T-helper 17 cell (primary cell): ENCODE measurements at places on chromosomes 1 and 21.
A peak's percentile ranks its signal among the peaks of the same experiment; 100 is the strongest.

DNA sequence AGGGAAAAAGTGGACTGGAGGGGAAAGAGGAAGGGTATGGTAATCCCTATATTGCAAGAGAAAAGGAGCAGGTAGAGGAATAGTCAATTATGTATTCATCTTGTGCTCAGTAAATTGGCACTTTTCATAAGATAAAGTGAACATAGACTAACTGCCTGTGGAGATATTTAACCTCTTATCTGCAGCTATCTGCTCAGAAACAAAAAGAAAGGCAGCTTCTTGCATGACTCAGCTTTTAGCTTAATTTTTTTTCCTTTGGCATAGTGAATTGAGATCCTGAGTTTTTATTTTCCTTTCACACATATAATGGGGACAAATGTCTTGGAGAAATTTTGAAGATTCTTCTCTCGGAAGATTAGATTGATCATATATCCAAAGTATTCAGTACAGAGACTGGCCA, 127.6 kb upstream of the F3 start:
- H3K4me3 ChIP-seq, result no peak overlapping the region
- H3K36me3 ChIP-seq, result no peaks in the 10 kb centered on the region
- H3K27ac ChIP-seq, result no peak overlapping the region
- H3K4me1 ChIP-seq, result no peaks in the 10 kb centered on the region
- no peak for DNase-seq

- H3K36me3 ChIP-seq, result no peaks in the 10 kb centered on the region
- DNase-seq, result no peak
- no peak overlapping the region for H3K27ac ChIP-seq
- H3K4me1 ChIP-seq, result no peaks in the 10 kb centered on the region
- H3K27me3 ChIP-seq, result peaks cover 46% of the 10 kb centered on the region
These were observed 48.0 kb downstream of the PRKAB2 start for GRCh38 chr1:147124266-147124665.

DNA sequence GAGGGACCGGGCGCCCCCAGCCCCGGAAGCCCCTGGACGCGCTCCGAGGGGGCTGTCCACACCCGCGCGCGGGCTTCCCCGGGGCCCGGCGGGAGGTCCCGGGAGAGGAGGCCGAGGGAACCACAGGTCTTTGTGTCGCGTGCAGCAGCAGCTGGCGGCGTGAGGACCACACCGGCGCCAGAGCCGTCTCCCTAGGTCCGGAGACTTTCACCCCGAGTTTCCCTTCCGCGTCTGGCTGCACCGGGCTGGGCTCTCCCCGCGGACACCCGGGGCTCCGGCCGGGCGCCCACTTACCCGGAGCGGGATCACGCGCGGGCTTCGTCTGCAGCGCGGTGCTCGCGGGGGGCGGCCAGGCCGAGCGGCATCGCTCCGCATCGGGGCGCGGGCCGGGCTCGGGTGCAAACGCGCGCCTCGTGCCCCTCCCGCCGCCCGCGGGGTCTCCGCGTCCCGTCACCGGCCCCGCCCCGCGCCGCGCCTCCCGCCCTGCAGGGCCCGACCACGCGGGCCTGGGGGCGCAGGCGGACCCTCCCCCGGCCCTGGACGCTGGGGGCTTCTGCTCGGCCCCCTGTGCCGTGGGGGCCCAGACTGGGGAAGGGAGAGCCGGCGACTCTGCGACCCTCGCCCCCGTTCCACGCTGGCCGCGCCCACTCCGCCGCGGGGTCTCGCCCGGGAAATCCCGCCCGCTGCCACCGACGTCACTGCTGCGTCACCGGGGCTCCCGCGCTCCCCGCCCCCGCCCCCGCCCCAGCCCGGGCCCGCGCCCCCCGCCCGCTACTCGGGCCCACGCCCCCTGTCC, at the start of gene GNG4:
Gene GNG4 (minus strand): TSS at position 417 of the 796 bp plus-strand sequence. CDS start 65,946 bp downstream, outside the sequence.
- peaks cover 65% of the 10 kb centered on the region for H3K27me3 ChIP-seq
- H3K36me3 ChIP-seq, result peaks cover 6% of the 10 kb centered on the region
- H3K4me3 ChIP-seq, result peak within 1 kb of the TSS; percentile 90
- H3K27ac ChIP-seq, result peak within 1 kb of the TSS; percentile 77
- DNase-seq, result no peak

DNA sequence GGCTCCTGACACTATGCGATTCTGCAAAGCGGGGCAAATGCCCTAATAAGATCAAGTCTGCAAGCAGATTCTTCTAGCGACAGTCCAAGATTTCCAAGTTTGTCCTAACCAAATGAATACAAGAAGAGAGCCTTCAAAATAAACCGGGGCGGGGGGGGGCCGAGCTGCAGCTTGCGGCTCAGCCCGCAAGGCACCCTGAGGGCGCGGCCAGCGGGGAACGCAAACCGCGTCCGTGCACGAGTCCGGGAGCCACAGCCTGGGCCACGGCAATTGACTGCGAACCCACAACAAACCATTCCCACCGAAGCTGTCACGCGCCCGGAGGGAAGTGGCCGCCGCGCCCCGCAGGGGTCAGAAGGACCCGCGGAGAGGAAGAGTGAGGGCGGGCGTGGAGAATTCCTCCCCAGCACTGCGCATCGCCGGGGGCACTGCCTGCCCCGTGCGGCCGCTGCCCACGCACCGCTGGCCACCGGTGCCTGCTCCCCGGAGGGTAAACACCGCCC, 687 bp downstream of the TGFBR3 start:
- H3K4me3 ChIP-seq, result peak overlapping the region; percentile 99
- H3K27ac ChIP-seq, result peak overlapping the region; percentile 95
- DNase-seq, result peak; percentile 29

- H3K27me3 ChIP-seq, result no peaks in the 10 kb centered on the region
- DNase-seq, result no peak
- H3K36me3 ChIP-seq, result no peaks in the 10 kb centered on the region
These were observed 17.8 kb downstream of the PKNOX1 start for GRCh38 chr21:42991992-42992740.

GRCh38 chr1:25711555-25712298, 88.3 kb upstream of the SELENON start:
- no peaks in the 10 kb centered on the region for H3K27me3 ChIP-seq
- DNase-seq, result peak; percentile 32
- peak overlapping the region; percentile 68 for H3K27ac ChIP-seq
- H3K4me1 ChIP-seq, result peaks cover 25% of the 10 kb centered on the region
- H3K36me3 ChIP-seq, result no peaks in the 10 kb centered on the region

- H3K27ac ChIP-seq, result no peak overlapping the region
- no peak for DNase-seq
- H3K4me3 ChIP-seq, result no peak overlapping the region
- no peaks in the 10 kb centered on the region for H3K36me3 ChIP-seq
- H3K4me1 ChIP-seq, result peaks cover 8% of the 10 kb centered on the region
These were observed 109.2 kb upstream of the IFFO2 start for GRCh38 chr1:19065526-19066247.

- H3K4me1 ChIP-seq, result peaks cover 17% of the 10 kb centered on the region
- no peaks in the 10 kb centered on the region for H3K36me3 ChIP-seq
- H3K4me3 ChIP-seq, result peak overlapping the region; percentile 87
- no peak for DNase-seq
- peaks cover 15% of the 10 kb centered on the region for H3K27me3 ChIP-seq
These were observed 101.1 kb upstream of the SOD1 start for GRCh38 chr21:31558189-31558961.

DNA sequence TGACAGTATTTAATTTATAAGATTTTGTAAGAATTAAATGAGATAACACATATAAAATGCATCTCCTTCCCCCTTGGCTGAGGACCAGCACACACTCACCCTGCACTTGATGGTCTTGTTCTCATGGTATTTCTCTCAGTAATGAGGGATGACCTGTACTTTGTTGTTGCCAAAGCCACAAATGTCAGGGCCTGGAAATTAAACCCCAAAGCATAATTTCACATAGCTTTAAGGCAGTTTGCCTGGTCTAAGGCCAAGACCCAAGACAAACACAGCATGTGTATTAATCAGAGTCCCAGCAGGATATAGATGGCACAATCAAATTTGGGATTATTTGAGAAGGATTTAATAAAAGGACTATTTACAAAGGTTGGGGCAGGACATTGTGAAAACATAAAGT, 48.6 kb upstream of the EPS15 start:
- H3K4me1 ChIP-seq, result peaks cover 35% of the 10 kb centered on the region
- no peak overlapping the region for H3K4me3 ChIP-seq
- H3K27ac ChIP-seq, result no peak overlapping the region

DNA sequence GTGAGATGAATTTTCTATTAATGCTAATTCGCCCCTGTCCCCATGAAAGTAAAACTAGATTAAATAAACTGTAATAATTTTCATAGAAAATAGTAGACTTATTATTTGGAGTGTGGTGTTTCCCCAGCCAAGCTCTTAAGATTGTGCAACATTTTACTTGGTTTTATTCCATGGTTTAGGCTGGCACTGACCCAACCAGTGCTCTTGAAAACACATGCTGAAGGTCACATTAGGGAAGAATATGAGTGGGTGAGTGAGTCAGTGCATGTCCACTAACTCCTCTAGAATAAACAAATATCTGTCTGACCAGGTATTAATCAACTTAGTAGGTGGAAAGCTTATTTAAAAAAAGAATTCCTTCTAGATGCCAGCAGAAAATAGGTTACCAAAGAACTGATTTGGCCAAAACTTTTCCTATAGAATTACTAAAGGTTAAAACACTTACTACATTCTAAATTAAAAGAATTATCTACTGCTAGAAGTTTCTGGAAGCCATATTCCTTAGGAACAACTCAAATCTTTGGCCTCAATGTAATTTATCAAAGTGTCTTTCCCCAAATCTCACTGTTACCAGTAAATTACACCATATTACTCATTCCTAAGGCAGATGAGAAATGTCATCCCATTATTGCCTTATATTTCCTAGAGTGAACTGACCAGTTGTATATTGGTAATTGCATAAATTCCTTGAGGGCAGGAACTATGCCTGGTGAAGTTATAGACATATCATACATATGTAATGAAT, 89.7 kb upstream of the RGS1 start:
- no peaks in the 10 kb centered on the region for H3K36me3 ChIP-seq
- no peaks in the 10 kb centered on the region for H3K27me3 ChIP-seq
- no peak overlapping the region for H3K4me3 ChIP-seq
- H3K4me1 ChIP-seq, result peaks cover 4% of the 10 kb centered on the region
- DNase-seq, result no peak
- H3K27ac ChIP-seq, result no peak overlapping the region

DNA sequence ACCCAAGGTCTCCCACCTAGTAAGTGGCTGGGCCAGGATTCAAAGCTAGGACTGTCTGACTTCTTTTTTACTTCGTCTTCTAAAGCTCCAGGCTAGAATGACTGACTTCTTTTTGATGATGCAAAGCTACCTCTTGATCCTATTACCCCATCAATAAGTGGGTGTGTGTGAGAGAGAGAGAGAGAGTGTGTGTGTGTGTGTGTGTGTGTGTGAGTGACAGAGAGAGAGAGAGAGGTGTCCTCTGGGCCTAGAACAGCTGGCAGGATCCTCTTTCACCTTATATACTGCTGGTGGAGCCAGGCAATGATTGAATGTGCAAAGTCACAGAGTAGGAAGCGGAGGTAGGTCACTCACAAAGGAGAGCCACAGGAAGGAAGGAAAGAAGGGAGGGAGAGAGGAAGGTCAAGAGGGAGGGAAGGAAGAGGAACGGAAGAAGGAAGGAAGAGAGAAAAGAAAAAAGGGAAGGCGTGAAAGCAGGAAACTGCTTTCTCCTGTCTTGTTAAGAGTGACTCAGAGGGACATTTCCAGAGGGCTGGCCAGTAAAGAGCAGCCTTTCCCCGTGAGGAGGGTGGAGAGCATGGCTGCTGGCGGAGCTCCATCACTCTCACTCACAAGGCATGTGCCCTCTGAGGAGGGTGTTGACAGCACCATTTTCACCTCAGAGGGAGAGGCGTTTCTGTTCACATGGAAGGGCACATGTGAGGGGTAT, 68.9 kb downstream of the CDC7 start:
- DNase-seq, result no peak
- no peaks in the 10 kb centered on the region for H3K27me3 ChIP-seq
- H3K36me3 ChIP-seq, result peaks cover 3% of the 10 kb centered on the region
- peak overlapping the region; percentile 68 for H3K27ac ChIP-seq

DNA sequence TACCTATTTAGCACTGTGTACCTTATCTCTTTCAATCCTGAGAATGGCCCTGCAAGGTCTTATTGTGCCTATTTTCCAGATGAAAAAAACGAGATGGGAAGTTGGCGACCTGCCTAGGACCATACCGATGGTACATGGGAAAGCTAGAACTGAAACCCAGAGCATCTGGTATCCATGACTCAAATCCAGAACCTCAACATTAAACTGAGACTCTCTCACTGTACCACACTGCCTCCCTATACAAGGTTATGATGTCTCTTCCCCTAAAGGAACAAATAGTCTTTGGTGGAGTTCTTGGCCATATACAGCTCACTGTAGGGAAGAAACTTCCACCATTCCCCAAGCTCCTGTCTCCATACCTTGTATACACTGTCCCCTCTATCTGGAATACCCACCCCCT, 110.7 kb downstream of the TNR start:
- H3K4me1 ChIP-seq, result no peaks in the 10 kb centered on the region
- H3K36me3 ChIP-seq, result no peaks in the 10 kb centered on the region
- H3K4me3 ChIP-seq, result no peak overlapping the region
- peaks cover 25% of the 10 kb centered on the region for H3K27me3 ChIP-seq
- H3K27ac ChIP-seq, result no peak overlapping the region

GRCh38 chr21:25949701-25950100, 214.9 kb downstream of the GABPA start:
- DNase-seq, result no peak
- no peaks in the 10 kb centered on the region for H3K27me3 ChIP-seq
- no peak overlapping the region for H3K4me3 ChIP-seq
- peaks cover 10% of the 10 kb centered on the region for H3K36me3 ChIP-seq
- H3K4me1 ChIP-seq, result no peaks in the 10 kb centered on the region

- peak overlapping the region; percentile 99 for H3K27ac ChIP-seq
- no peaks in the 10 kb centered on the region for H3K27me3 ChIP-seq
- H3K4me1 ChIP-seq, result peaks cover 61% of the 10 kb centered on the region
- H3K36me3 ChIP-seq, result peaks cover 3% of the 10 kb centered on the region
- peak; percentile 79 for DNase-seq
- peak overlapping the region; percentile 100 for H3K4me3 ChIP-seq
These were observed 626 bp downstream of the PTP4A2 start for GRCh38 chr1:31937300-31938183.

- H3K4me3 ChIP-seq, result no peak overlapping the region
- no peaks in the 10 kb centered on the region for H3K36me3 ChIP-seq
- H3K27ac ChIP-seq, result no peak overlapping the region
- peaks cover 44% of the 10 kb centered on the region for H3K27me3 ChIP-seq
- H3K4me1 ChIP-seq, result no peaks in the 10 kb centered on the region
These were observed 45.7 kb upstream of the FOXD3 start for GRCh38 chr1:63276624-63277023.

DNA sequence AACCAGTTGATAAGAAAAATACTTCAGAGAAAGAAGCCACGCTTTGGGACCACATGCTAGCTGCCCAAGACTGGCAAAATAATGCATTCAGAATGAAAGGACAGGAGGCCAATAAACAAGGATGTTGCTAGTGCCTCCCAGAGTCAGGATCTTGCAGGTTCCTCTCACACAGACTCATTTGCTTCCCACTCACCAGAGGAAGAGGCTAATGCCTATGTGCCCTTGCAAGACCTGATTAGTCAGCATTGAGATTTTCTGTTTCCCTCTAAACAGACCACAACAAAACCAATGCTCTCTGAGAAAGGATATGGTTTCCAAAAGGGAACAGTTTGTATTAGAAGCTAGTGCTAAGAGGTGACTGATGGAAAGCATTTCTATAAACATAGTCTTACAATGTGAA, 85.7 kb downstream of the NRDC start:
- peak overlapping the region; percentile 53 for H3K27ac ChIP-seq
- peaks cover 11% of the 10 kb centered on the region for H3K4me1 ChIP-seq
- no peak overlapping the region for H3K4me3 ChIP-seq
